ENCODE measurements at places on chromosomes 12 and 14. TPM values are rescaled to one million over a fixed set of nuclear protein-coding genes. Genes with fewer than 3 reads are reported as not detected.

Gene E2F7
- total RNA-seq: 4.4 TPM

Gene CMKLR1
- 4.4 TPM for total RNA-seq

Gene CCDC198
- not detected for total RNA-seq

Gene FOXG1
- 1.9 TPM for total RNA-seq

Gene INHBE
- total RNA-seq: 0.09 TPM

Gene STON2
- 6.1 TPM for total RNA-seq

Gene DPPA3
- total RNA-seq: 0.19 TPM

Gene WIF1
- 0.38 TPM for total RNA-seq

Gene CIROP
- total RNA-seq: 0.05 TPM

Gene HAL
- 0.38 TPM for total RNA-seq

Gene ARHGAP9
- total RNA-seq: 71.1 TPM

Gene GLS2
- total RNA-seq: 1.0 TPM

Gene SLC2A14
- total RNA-seq: 0.19 TPM

Gene TECPR2
- total RNA-seq: 7.6 TPM

Gene ACSM4
- total RNA-seq: not detected

Gene TSPAN9
- 4.9 TPM for total RNA-seq

Gene IKZF4
- 1.7 TPM for total RNA-seq

Gene FOXA1
- total RNA-seq: 0.09 TPM

Gene ZDHHC22
- not detected for total RNA-seq

Gene NTN4
- 2.4 TPM for total RNA-seq

Gene SLC7A8
- 3.2 TPM for total RNA-seq

Gene TMPRSS12
- total RNA-seq: not detected

Gene TDRD9
- 0.76 TPM for total RNA-seq

Gene B4GALNT1
- total RNA-seq: 0.57 TPM

Gene ETFBKMT
- 0.94 TPM for total RNA-seq

Measured in thymus (tissue), 14 donors.